Large intestine (tissue), 12 donors: ENCODE measurements at places on chromosomes 1 and 21.

DNA sequence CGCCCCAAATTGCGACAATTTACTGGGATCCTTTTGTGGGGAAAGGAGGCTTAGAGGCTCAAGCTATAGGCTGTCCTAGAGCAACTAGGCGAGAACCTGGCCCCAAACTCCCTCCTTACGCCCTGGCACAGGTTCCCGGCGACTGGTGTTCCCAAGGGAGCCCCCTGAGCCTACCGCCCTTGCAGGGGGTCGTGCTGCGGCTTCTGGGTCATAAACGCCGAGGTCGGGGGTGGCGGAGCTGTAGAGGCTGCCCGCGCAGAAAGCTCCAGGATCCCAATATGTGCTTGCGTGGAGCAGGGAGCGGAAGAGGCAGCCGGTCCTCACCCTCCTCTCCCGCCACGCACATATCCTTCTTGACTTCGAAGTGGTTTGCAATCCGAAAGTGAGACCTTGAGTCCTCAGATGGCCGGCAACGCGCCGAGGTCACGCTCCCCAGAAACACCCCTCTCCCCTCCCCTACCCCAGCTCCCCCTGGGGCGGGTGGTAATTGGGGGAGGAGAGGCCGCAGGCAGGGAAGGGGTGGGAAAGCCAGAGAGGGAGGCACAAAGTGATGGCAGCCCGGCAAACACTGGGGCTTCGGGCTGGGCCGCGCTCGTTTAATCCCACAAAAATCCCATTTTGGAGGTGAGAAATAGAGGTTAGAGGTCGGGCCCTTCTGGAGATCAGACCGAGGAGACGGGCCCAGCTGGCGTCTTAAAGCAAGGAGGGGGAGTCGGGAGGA, 6.2 kb downstream of the SIM2 start:
- DNase-seq, result no peak

GRCh38 chr1:16127676-16128337, 28.1 kb downstream of the EPHA2 start:
- no peak for DNase-seq

GRCh38 chr1:41800311-41800829, 118.4 kb downstream of the HIVEP3 start:
- DNase-seq, result no peak

DNA sequence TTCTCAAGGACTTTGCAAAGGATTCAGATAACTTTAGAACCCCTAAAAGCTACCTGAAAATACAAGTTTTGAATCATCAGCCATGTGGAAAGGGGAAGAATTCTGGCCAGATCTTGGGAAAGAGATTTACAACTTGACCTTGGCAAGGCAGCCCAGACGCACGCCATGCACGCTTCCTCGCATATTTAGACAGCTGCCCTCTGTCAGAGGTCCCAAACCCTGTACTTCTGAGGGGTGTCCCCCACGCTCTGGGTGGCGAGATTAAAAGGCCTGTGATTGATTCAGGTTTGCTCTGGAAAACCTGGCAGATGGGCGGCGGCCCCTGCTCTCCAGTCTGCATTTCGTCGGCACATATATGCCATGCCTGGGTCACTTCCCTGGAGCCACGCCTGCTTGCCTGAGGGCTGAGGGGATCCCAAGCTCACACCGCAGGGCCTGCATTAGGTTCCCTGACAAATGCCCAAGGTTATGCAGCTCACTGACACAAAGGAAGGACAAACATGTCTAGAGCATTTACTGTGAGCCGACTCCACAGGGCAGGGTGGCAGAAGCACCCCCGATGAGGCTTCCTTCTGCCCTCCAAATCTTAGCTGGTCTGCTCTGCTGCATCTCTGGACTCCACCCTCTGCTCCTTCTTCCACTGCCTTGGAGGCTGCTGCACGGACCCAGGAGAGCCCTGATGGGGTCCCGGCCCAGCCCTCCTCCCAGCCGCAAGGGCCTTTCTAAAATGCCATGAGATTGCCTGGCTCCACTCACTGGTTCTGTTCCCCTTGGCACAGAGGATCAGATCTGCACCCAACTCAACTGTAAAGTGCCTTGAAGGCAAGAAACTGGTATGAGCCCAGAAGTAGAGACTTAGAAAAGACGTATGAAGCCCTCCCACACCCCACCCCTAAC, 103.9 kb downstream of the BCAR3 start:
- DNase-seq, result no peak

DNA sequence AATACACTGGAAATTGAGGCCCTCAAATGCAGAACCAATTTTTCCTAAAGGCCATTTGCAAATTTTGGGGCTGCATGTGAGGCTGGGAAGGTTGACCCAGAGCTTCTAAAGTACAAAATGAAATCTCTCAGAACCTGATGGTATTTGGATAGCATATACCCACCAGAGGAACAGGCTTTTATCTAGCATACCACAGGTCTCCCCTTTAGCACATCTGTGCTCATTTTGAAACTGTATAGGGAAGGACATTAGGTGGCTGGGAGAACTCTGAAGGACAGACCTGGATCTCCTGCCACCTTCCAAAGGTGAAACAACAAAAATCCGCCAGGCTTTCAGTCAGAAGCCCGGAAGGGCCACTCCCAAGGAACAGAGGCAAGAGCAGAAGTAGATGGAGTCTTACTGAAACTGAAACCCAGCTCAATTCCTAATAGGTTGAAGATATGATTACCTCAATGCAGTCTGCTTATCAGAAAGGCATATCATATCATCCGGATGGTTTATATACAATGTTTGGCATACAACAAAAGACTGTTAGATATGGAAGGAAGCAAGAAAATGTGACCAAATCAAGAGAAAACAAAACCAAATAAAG, 11.6 kb downstream of the CD55 start:
- no peak for DNase-seq

- DNase-seq, result no peak
Measured at GRCh38 chr1:10639011-10639774, 157.3 kb downstream of the CASZ1 start.

DNA sequence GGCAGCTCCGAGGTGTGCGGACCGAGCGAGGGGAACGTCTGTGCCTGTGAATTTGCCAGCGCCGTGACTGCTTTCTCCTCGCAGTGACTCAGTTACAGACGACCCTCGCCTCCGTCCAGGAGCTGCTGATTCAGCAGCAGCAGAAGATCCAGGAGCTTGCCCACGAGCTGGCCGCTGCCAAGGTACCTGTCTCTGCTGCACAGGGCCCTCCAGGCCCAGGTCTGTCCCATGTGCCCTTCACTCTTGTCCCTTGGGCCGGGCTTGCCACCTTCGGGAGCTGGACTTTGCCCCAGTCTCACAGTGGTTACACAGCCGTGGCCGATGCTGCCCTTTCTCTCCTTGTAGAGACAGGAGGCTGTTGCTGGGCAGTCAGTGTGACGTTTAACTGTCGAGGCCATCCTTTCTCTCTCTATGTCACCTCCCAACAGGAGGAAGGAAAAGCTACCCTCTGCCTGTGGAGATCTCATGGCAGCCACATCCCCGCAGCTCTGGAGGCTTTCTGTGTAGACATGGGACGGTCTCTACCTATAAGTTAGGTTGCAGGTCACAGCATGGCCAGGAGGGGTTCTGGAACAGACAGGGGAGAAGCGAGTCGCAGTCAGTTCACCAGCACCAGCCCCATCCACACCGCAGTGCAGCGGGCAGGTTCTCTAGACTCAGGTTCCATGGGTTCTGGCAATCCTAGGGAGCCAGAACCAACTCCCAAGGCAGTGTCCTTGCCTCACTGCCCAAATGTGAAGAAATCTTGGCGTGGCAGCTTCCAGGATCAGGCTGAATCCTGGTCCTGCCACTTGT, 149.7 kb downstream of the PEX14 start:
- DNase-seq, result no peak

DNA sequence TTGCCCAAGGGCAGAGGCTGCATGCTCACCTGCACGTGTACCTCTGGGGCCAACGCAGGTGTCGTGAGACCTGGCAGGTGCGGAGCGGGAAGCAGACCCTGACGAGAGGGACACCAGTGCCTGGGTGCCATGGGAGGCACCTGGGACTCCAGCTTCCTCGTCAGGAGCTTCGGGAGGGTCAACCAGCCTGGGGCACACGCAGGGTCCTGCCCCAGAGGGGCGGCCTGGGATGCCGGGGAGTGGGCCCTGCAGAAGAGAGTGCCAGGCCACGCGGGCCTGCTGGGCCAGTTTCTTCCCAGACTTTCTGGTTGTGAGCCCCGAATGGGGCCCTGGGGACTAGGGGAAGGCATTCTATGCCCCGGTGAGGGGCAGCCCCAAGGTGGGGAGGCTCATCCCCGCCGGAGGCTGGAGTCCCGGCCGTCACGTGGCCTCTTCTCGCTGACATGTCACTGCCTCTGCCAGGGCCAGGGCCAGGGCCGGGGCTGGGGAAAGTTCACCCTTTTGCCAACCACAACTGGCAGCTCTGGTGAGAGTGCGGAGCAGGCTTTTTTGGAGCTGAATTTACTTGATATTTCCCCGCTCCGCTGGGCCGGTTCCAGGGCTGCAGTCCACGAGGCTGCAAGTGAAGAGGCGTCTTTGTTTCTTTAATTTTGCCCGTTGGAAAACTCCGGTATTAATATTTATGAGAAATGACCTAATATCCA, 38.5 kb upstream of the ACTRT2 start:
- no peak for DNase-seq

GRCh38 chr1:114558544-114558943, 22.9 kb downstream of the BCAS2 start:
- DNase-seq, result no peak
